CD4-positive, alpha-beta memory T cell (primary cell): ENCODE measurements at places on chromosomes 5 and 9.

DNA sequence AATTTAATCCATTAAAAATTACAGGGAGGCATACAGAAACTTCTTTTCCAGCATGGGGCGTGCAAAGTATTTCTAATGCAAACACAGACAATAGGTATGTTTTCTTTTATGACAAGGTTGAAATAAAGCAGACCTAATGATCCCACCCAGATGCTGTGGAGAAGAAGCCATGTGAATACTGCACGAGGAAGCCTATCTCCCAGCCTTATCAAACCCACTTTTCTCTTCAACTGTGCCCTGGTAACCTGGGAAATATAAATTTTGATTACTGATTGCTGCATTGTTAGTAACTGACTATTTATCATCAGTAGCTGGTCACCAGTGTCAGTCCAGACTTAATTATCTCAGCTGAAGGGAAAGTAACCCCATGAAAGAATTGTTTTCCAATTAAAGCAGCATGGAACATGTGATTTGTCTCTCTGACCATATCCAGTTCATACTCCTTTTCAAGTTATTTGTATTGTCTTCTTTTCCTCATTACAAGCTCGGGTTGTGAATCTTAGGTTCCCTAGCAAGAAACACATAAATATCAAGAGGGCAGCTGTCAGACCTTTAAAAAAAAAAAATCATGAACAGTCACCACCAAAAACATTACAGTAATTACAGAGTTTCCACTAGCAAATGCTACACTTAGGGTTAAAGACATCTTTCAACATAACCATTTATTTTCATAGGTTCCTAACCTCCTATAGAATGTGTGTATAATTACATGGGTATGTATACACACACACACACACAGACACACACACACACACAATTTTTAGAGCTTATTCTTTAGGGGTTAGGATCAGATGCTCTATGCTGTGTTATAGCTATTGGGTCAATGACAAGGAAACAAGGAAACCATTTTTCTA lies 50.3 kb downstream of the SEMA6A start:
- no peak for DNase-seq

- no peak for DNase-seq
These were observed 92.1 kb downstream of the CAVIN4 start for GRCh38 chr9:100669968-100670367.

DNA sequence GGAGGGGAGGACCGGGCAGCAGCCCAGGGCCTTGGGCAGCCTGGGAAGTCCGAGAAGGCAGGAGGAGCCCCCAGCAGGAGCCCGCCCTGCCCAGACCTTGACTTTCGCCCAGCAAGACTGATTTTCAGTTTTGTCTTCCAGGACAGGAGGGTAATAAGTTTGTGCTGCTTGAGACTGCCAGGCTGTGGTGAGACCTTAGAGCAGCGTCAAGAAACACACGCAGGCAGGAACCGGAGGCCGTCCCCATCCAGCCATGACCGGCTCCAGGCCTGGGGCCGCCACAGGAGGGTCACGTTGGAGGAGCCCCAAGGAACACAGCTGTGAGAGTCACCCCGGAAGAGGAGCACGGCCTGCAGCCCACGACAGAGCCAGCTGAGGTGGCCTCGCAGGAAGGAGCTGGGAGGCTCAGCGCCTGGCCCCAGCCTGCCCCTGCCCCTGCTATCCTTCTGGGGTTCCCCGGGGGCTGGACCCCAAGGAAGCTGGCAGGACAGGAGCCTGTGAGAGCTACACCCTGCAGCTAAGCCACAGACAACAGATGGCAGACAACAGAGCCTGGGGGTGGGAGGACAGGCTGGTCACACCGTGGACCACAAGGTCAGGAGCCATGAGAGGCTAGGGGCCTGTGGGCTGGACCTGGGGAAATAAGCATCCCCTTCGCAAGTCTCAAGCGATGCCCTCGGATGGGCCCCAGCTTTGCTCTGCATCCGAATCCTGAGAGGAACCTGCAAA lies 126.0 kb upstream of the FAM120A start:
- no peak for DNase-seq

DNA sequence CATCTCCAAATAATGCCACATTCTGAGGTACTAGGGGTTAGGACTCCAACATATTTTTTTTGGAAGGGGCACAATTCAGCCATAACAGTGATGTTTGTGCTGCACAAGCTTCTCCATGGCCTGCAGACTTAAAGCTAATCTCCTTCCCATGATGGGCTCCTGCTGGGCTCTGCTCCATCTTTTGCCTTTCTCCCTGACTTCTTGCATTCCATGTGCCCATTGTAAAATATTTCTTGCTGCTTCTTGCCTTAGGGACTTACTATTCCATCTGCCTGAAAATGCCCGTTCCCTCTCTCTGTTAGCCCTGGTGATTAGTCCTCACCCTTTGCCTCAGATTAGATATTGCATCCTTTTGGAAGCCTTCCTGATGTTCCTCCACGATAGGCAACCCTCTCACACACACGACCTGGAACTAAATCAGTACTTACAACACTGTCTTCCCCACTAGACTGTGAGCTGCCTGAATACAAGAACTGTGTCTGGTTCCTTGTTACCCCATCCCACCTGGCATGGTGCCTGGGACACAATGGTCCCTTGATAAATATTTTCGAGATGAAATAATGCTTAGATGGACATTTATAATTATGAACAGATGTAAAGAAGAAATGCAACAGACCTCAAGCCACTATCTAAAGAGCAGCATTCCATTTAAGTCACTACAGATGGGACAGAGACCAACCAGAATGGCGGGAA lies 33.5 kb downstream of the OR1J1 start:
- DNase-seq: no peak

GRCh38 chr9:34651876-34652601 lies at the start of gene IL11RA:
TSS of gene IL11RA (plus strand) at chr9:34652185. CDS start at chr9:34655218, 3,033 bp downstream.
- DNase-seq: no peak

GRCh38 chr5:128083811-128084227 lies 253 bp downstream of the SLC12A2 start:
- no peak for DNase-seq

GRCh38 chr5:158166424-158166823 lies 307.5 kb upstream of the CLINT1 start:
- DNase-seq: no peak
